ENCODE measurements at places on chromosomes 6 and 20.

DNA sequence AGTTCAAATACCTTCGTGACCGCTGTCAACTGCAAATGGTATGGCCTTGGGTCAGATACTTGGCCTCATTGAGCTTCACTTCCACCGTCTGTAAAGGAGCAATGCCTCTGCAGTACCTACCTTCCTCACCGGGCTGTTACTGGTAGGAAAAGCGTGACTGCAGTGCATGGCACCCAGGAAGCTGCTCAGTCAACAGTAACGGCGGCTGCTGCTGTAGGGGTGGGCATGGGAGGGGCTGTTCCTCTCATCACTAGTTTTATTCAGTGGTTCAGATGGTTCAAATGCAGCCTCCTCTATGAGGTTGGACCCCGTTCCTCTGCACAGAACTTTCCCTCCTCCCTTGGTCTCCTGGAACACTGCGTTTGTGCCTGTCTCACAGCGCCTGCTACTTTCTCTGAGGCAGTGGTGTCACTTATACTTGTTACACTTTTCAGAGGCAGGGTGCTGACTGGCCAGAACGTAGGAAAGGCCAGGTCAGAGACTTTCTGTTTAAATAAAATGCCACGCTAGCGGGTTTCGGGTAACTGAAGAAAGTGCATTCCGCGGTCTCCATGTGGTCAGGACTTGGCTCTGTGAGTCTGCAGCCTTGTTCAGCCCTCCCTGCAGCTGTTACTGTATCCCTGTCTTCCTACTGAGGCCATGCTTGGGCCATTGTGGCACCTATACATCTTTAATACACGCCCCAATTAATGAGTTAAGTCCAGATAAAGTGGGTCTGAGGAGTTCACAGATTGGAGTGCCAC lies 279.6 kb downstream of the NRN1 start:
- DNase-seq = no peak

DNA sequence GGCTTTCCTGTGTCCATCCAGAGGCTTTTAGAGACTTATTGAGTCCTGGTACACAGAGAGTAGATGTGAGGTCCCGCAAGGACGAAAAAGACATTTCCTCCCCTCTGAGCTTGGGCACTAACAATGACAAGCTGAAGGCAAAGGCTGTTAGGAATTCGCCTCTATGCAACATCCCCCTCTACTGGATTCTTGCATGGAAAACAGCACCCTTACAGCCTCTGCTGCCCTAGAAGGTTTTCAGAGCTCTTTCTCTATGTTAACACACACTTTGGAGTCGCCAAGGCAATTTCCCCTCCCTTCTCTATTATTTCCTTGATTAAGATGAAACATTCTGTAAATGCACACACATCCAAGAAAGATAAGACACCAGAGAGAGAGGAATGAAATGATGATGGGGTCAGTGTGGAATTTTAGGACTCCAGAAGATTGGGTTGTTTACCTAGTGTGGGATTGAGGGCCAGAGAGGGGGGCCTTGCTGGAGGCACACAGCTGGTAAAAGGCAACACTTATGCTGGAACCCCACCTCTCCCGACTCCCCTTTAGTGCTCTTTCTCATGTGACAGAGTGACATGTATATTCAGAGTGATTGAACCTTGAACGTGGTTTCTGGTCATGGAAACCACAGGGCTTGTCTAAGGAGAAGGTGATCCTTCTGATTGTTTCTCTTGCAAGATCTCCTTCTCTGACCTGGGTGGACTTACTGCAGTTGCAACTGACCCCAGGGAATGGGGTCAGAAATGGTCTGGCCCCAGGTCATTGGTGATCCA lies 300.7 kb downstream of the CLIC5 start:
- peak; percentile 77 for DNase-seq

- DNase-seq = no peak
These were observed 4.7 kb upstream of the MAPK13 start for GRCh38 chr6:36125575-36125974.

- no peak for DNase-seq
These were observed 10.0 kb upstream of the SLC4A11 start for GRCh38 chr20:3248993-3249347.

GRCh38 chr6:101108286-101108685 lies 227.2 kb upstream of the ASCC3 start:
- peak; percentile 27 for DNase-seq

- no peak for DNase-seq
These were observed 602.2 kb upstream of the BTBD3 start for GRCh38 chr20:11315525-11315924.

DNA sequence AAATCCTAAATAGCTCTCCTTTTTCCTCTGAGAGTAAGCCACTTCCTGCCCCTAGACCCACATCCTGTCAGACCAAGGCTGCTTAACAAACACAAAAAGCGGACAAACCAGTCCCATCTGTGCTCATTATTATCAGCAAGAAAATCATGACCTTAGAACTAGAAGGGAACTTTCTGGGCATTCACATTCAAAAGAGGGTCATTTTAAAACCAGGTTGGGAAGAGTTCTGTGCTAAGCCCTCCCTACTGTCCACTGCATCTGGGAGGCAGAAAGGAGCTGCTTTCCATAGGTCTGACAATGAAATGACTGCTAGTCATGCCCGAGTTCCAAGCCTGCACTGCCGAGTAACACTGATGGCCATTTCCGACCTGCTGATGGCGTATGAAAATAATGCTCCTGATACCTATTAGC lies 15.4 kb downstream of the EZR start:
- no peak for DNase-seq

- no peak for DNase-seq
These were observed 87.9 kb upstream of the BEND6 start for GRCh38 chr6:56866917-56867522.

GRCh38 chr6:100432136-100432535 lies 32.6 kb downstream of the SIM1 start:
- DNase-seq = no peak

DNA sequence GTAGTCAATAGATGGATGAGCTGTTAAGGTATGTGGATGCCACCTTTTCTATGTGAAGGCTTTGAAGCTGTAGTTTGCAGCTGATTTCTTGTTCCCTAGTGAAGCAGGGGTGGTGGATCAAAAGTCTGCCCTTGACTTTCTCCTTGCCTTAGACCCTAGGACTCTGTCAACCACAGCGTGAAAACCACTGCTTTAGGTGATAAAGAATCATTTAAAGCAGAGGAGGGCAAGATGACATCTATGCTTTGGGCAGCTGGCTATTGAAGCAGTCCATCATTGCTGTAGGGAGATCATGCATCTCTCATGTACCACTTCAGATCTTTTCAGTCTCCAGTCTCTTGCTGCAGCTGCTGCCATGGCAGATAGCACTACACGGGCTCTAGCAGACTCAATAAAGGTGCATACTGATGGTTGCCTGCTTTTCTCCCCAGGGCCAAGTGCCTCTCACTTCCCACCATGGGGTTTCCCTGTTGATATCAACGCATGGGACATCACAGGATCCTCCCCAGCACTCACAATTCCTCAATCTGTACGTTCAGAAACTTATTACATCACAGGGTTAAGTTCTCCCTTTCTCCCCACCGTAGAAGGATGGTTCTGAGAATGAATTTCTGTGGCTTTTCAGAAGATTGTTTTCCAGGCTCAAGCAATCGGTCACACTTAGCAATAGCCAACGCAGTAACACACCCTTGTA lies 122.0 kb upstream of the STMND1 start:
- no peak for DNase-seq

DNA sequence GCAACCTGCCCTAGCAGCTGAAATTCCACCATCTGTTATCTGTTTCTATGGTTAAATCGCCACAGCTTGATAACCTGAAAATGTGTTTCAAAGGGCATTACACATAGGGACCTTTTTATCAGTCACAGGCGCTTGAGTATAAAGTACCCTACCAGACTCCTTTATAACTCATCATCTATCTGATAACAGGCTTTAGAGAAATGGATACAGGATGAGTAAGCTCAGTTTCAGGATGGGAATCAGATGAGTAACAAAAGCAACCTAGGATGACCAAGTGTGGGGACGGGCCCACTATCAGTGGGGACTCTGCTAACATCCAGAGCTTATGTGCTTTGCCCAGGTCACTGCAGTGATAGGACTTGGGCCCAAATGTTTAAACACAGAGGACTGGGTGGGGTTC lies 75.6 kb downstream of the PRND start:
- no peak for DNase-seq

GRCh38 chr6:8674126-8674525 lies 238.8 kb upstream of the SLC35B3 start:
- no peak for DNase-seq

- DNase-seq = peak; percentile 47
These were observed 536.7 kb upstream of the MMS22L start for GRCh38 chr6:97819710-97820109.

DNA sequence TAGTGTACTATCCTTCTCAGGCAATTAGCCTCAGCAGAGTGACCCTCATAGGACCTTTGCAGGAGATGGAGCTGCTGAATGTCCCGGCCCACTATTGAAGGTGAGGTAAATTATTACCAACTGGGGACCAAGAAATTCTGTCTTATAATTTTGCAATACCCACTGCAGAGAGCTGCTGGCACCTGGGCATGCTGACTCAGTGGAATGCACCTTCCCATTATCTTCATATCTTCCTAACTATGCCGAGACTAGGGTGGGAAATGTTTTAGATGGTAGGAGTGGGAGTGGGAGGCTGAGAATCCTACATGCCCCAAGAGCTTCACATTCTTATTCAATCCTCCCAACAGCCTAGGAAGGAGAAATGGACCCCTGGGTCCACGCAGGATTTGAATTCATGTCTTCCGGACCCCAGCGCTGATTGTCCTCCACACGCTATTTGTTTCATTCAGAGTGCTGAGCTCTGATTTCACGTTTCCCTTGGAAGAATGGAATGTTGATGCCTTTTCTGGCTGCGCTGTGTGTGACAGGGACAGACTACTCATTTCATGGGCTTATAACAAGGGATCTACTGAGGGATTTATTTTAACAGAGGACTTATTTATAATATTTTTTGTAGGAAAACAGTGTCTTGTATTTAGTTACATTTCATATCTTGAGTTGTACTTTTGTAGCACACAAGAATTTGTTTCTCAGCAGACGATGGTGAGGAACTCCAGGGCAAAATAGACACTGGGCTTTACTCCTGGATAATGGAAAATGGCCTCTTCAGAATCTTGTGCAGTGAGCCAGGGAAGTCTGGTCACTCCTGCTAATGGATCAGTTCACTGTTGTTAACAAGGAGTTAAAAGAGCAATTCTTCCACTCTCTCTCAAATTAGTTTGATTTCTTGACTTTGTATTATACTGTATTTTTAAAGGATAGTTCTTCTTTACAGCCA lies 66.4 kb downstream of the FYN start:
- DNase-seq = no peak

- no peak for DNase-seq
These were observed 133.0 kb downstream of the MTFR2 start for GRCh38 chr6:136117081-136117480.

GRCh38 chr6:24796616-24797290 lies 2.0 kb downstream of the ARMH2 start:
- DNase-seq = no peak

- no peak for DNase-seq
These were observed 218.5 kb downstream of the TMEM242 start for GRCh38 chr6:157104803-157105202.

DNA sequence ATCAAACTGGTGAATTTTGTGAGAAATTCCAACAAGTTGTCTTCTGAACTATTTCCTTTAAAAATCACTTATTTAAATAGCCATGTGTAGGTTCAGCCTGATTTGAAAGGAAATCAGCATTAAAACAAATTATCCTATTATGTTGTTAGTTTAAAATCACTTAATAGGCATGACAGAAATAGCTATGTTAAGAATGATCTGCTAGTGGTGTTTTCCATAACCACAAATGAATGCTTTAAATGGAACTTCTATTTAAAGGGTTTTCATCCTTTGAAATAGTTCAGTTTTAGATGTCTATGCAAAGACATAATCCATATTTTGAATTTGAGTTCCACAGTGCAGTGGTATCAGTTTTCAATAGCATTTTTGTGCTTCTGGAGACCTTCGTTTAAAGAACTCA lies 120.1 kb downstream of the PLEKHG1 start:
- no peak for DNase-seq

GRCh38 chr6:141415896-141416295 lies 716.8 kb upstream of the GJE1 start:
- no peak for DNase-seq
